ENCODE measurements at places on chromosomes 2 and 18. TPM values are rescaled to one million over a fixed set of nuclear protein-coding genes. Genes with fewer than 3 reads are reported as not detected.

Gene XIRP2
- total RNA-seq, result 0.14 TPM

- H3K4me3 ChIP-seq, result peak overlapping the region; percentile 98
- peaks cover 17% of the 10 kb centered on the region for H3K36me3 ChIP-seq
- DNase-seq, result no peak
- peak overlapping the region; percentile 66 for H3K27ac ChIP-seq
These were observed 515 bp upstream of the PLEKHB2 start for GRCh38 chr2:131104487-131105155.

GRCh38 chr2:161576421-161576820 is 47.8 kb upstream of the SLC4A10 start:
- DNase-seq, result peak; percentile 87
- H3K27me3 ChIP-seq, result no peaks in the 10 kb centered on the region
- H3K36me3 ChIP-seq, result no peaks in the 10 kb centered on the region

GRCh38 chr2:107742460-107743027 is 84.1 kb upstream of the RGPD4 start:
- no peaks in the 10 kb centered on the region for H3K36me3 ChIP-seq
- no peak for DNase-seq
- H3K27me3 ChIP-seq, result no peaks in the 10 kb centered on the region
